Colonic mucosa (tissue), 4 donors: ENCODE measurements at places on chromosomes 13 and 19.

DNA sequence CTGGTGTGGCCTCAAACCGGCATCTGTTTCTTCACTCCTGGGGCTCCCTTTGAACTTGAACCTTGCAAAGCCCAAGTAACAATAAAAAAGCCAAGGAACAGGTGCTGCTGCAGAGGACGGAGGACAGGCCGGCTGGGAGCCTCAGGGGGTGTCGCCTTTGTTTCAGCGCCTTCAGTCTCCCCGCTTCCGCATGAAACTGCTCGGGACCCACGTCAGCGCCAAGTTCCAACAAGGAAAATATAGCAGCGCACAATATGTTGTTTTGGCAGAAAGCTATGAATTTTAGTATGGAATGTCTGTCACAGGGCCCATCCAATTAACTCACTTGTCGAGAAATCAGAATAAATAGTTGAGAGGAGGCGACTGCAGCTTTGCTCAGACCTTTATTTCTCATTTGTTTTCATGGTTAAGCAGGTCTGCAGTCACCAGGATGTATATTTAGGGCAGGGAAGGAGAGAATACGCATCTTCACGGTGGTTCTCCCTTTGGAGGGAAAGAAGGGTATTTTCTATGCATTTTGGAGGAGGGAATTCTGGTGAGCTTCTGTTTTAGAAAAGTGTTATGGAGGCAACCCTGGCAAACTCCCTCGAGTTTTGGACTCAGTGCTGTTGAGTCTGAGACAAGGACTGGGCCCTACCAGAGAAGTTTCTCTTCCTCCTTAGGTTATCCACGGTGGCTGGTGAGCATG lies 34.3 kb upstream of the MEDAG start:
- DNase-seq = no peak

DNA sequence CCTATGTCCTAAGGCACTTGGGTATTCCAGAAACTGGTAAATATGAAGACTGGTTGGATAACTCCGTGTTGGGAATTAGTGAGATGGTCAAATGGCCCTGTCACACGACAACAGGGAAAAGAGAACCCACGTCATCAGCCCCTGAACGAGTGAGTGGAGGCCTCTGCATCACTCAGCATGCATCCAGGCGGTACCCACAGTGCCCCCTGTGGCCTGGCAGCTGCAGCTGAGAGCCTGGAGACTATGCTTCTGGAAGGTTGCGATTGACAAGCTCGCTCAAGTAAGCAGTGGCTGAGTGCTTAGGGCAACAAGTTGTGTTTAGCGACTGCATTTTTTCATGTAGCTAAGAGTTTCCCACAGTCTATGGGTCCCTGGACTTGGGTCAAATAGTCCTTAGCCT lies 55.9 kb downstream of the COL4A2 start:
- DNase-seq = no peak

DNA sequence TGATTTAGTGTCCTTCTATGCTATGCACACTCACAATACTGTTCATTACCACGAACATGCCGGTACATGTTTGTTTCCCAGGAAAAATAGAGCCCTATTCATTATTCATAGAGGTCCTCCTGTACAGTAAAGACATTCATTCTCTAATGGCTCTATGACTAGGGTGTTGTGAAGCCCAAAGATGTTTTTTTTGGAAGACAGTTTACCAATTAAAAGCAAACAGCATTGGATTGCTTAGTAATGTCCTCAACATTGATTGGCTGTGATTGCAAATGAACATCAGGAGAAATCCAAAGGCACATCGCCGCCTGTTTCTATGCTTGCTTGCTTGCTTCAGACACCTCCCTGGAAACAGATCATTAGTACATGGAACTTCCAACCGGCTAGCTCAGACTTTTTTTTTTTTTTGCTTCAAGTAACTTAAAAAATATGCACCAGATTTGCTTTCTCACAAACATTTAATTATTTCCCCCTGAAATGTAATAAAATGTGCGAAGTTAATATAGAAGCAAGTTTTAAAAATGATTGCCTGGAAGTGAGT lies 8.8 kb upstream of the GPC6 start:
- no peak for DNase-seq

- no peak for DNase-seq
Observed at GRCh38 chr19:43372462-43372861, 19.0 kb downstream of the CD177 start.

DNA sequence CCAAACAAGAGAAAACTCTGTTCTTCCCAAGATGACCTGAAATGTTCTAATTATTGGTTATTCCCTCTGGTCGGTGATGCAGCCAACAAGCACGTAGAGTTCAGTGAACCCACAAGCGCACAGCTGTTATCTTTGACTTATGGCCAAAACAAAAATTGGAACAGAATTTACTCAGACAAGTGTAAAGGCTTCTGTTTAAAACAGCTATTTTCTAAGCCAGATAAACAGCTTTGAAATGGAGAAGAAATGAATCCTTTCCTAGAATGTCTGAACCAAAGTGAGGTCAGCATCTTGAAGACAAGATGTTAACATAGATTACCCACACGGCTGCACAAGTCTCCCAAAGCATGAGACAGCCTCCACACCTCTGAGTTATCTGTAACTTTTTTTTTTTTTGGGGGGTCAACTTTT lies 669.2 kb downstream of the DIAPH3 start:
- DNase-seq = no peak

- no peak for DNase-seq
Observed at GRCh38 chr13:78035500-78035899, 116.9 kb upstream of the EDNRB start.
